ENCODE measurements at places on chromosomes 16 and 17.

DNA sequence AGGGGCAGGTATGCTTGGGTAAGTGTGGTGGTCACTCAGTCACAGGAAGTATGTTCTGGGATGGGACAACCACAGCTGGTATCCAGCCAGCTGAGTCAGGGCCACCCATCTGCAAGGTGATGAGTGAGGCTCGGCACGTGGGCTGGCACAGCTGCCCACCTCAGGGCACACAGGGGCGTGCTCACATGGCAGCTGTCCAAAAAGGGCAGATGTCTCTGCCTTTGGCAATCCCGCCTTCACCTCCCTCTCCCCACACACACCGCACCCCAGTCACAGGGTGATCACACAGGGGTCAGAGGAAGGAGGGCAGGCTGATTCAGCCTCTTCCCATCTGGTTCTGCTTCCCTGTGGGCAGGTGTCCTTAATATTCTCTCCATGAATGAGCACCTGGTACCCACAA, 85.9 kb upstream of the TOB1 start:
- no peak for DNase-seq

GRCh38 chr17:44065668-44066203, 735 bp downstream of the LSM12 start:
- DNase-seq, result no peak

GRCh38 chr16:28078261-28078660, 14.7 kb upstream of the GSG1L start:
- no peak for DNase-seq

GRCh38 chr17:19873346-19873745, 5.6 kb upstream of the ULK2 start:
- DNase-seq, result no peak

GRCh38 chr17:4467287-4467686, 31.4 kb upstream of the SPNS2 start:
- DNase-seq, result no peak
